ENCODE measurements at places on chromosomes 2 and 18.
A peak's percentile ranks its signal among the peaks of the same experiment; 100 is the strongest.

- no peak for DNase-seq
These were observed 130.5 kb downstream of the NCK2 start for GRCh38 chr2:105875241-105875640.

DNA sequence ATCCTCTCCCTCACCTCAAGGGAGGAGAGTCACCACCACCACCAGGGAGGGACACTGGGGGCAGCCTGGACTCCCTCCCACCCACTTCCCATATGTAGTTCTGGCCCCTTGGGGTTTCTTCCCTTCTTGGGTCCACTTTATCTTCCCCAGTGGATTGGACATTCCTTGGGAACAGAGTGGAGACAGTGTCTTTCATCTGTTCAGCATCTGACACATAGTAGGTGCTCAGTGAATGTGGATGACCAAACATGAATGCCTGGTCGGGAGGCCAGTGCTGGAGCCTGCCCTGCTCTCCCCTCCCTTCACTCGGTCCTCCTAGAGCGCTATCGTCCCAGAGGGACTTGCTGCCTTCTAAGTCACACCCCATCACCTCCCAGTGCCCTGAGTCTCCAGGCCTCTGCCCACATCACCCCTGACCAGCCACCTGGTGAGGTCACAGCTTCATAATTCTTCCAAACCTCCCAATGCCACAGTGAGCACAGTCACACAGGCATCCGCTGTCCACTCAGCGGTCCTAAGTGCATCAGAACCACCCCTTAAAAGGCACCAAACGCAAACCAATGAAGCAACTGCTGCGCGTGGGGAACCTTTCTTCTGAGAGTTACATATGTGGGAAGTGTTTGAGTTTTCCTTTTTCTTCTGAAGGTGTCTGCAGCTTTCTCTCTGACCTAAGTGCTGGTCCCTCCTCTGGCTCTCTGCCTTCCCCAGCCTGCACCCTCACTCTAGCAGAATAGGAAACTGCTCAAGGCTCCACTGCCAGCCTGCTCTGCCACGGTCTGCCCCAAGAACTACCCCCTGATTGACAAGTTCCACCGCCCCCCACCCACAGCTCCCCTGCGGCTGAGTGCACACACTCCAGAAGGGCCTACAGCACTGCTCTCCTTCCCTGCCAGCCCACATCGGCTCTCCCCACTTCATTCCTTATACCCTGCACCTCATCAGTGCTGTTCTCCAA is 7.2 kb upstream of the SFXN5 start:
- no peak for DNase-seq

GRCh38 chr2:54572636-54573536 is 116.8 kb downstream of the SPTBN1 start:
- no peak for DNase-seq

DNA sequence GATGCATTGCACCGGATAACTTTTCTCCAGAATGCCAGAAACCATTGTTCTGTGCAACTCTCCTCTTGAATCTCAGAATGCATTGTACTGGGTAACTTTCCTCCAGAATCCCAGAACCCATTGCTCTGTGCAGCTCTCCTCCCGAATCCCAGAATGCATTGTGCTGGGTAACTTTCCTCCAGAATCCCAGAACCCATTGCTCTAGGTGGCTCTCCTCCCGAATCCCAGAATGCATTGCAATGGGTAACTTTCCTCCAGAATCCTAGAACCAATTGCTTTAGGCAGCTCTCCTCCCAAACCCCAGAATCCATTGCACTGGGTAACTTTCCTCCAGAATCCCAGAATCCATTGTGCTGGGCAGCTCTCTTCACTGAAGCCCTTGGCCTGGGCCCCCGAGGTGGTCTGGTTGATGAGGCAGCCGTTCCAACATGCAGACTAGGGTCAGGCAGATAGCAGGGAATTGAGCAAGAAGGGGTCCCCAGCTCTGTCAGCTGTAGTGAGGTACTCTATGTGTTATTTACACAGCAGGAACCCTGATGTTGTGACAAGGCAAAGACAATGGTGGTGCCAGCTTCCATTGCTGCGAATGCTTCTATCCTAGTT is 9.4 kb downstream of the FOSL2 start:
- DNase-seq = no peak

DNA sequence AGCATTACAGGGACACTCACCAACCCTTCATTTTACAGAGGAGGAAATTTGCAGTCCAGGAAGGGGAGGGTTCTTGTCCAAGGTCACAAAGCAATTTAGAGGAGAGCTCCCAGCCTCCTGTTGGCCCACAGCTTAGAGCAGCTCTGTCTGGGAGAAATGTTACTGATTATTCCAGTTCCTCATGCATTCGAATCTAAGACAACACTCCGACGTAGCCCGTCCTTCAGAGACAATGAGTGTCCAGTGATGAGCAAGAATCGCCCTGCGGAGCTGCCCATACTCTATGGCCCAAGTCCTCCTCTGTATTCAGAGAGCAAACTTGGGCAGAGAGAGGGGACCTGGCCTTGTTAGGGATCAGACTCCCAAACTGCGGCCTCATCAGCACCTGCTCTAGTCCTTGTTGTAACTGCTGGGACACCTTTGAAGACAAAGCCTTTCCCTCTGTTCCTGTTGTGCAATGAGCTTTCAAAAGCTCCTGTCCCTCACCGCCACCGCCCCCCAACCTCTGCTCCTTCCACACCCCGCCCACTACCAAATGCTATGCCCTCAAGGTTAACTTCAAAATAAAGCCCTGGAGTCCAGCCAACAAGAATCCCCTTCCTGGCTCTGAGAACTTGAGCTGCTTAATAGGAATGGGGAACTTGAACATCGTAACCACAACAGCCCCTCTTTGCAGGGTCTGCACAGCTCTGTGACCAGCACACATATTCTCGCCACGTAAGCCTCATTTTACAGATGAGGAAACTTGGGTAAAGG is 234.8 kb upstream of the SMAD2 start:
- DNase-seq = no peak

DNA sequence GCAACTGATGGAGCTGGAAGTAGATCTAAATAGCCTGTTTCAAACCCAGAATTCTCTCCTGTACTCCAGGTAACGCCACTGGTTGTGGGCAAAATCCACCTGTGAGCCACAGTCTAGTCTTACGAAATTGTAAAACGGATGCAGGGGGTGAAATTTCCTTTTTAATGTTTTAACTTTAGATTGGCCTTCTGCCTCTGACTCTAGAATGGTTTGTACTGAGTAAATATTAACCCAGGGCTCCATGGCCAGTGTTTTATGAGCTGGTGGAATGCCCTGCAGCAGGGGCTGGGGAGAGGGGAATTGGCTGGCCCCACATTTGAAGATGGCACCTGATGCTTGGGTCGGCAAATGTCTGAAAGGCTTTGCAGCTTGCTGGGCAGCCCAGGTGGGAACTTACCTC is 156.6 kb downstream of the MYCN start:
- no peak for DNase-seq

DNA sequence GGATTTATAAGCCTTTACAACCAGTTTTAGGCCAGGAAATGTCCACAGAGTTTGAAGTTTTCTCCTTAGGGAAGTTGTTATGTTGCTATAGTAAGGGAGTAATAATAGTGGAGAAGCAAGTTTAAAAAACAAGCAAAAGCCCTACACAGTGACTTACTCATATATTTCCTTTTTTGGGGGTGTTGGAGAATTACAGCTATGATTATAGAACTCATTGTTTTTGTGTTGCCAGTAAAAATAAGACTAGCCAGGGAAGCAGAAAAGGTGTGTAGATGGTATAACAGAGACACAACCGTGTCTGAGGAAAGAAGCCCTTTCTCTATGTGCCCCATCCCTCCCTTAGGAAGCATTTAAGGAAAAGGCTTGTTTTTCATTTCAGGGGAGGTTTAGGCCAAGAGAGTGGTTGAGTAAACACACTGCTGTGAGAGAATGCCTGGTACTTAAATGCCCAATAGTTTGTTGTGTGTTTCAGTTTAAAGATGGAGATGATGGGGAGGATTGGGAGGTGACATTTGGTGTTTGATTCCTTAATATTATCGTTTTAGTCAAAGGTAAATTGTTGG is 2.3 kb downstream of the VAPA start:
- DNase-seq = no peak

DNA sequence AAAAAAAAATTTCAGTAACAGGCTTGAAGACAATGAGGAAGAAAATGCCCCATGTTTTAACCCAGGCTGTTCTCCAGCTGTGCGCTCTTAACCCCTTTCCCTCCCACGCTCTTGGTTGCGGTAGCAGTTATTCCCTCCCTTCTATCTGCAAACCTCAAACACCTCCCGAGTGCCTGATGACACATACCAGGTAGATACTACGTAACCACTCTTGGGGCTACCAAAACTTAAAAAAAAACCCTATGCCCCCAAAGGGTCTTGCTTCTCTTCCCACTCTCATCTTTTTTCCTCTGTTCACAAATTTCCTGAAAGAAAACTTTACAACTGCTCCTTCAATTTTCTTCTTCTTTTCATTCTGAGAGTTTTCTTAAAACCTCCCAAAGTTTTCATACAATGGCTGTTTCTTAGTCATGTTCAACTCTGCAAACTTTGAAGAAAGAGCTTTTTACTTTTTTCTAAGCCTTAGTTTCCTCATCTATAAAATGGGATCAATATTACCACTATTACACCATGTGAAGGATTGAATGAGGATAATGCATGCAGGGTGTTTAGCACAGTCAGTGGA is 4.9 kb upstream of the DRC1 start:
- no peak for DNase-seq

GRCh38 chr2:58762176-58762781 is 521.2 kb upstream of the FANCL start:
- peak; percentile 59 for DNase-seq

DNA sequence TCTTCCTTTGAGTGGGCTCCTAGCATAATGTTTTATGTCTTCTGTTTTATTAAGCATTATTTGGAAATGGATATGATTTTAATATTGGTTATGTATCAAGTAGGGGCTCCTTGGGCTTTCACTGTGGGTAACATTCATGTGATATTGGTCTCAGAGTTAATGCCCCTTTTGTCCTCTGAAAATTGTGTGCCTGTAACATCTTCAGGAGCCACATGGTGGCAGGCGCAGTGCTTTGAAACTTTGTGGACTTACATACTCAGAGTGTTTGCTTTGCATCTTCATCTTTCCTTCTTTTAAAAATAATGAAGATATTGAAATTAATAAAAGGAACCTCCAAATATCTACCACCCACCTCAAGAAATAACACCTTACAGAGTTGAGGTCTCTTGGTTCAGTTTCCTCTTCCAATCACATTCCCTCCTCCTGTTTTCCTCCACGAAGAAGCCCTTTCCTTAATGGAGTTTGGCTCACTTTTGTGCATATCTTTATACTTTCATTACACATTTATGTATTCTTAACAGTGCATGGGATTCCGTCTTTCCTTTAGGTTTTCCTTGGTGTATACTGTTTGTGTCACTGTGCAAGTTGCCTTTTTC is 73.5 kb downstream of the LIMS1 start:
- no peak for DNase-seq

- no peak for DNase-seq
These were observed 276.3 kb downstream of the CTNNA2 start for GRCh38 chr2:79788952-79789651.

- no peak for DNase-seq
These were observed 29.7 kb upstream of the PIEZO2 start for GRCh38 chr18:11178951-11179549.

- DNase-seq = peak; percentile 19
These were observed 539.4 kb upstream of the TNP1 start for GRCh38 chr2:217399291-217399690.

DNA sequence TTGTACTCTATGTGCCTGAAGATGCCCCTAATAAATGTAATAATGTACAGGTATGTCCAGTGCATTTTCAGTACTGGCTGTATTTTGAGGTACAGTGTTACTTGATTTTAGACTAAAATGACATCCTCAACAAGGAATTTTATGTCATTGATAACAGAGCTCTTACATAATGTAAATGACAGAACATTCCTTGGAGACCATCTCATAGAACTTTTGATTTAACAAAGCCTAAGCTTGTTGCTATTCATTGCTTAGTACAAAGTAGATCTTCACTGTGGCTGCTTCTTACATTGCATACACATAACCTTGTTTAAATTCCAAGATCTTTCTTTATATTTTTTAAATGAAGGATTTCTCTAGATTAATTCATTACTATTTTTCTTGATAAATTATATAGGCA is 24.1 kb downstream of the DYNC1I2 start:
- DNase-seq = no peak

GRCh38 chr2:78979380-78980151 is 45.9 kb upstream of the REG3G start:
- no peak for DNase-seq

GRCh38 chr2:70891572-70892357 is 43.9 kb upstream of the ATP6V1B1 start:
- DNase-seq = no peak

DNA sequence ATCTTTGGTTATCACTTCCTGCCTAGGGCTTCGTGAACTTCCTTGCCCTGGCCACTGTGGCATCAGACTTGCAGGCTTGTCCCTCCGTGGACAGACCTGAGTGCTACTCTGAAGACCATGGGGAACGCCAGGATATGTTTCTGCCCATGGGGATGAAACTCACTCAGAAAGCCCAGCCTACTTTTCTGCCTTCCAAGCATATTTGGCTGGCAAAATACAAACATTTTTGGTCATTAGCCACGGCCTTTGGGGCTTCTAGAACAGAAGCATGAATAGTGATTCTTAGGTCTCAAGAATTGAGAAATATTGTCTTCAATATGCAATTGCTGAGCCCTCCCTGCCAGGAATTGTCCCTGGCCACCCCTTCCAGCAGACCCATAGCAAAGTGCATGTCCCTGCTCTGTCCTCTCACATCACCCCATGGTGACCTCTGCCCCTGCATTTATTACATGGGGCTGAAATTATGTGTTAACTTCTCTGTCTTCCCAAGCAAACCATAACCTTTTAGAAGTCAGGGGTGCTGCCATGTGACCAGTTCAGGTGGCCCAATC is 152.4 kb downstream of the OSR1 start:
- no peak for DNase-seq

DNA sequence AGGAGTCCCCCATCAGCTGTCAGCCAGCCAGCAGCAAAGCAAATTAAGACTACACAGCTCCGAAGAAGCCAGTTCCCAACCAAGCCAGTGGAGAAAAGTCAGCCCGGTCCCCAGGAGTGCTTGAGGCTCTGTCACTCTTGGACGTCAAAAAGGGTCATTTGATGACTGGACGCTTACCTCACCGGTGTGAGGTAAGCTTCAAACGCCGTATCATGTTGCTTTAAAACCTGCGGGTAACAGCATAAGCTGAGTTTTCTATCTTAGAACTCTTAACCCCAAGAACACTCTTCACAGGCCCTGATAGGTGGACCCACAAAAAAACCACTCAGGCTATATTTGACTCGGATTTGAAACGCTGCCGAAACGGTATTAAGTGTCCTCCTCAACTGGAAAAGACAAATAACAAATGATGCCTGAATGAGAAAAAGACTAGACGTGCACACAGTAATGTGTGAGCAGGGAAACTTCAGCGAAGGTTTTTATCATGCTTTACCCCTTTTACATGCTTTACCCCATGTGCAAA is 682 bp upstream of the LNPK start:
- DNase-seq = no peak

Measured in HS-27A (cell line).